Stimulated activated CD4-positive, alpha-beta T cell treated with anti-CD3 and anti-CD28 coated beads, TNF-alpha, amount 100 ng/mL, for 48 hours (primary cell): ENCODE measurements at places on chromosomes 7 and 10.

GRCh38 chr7:153030976-153031375, 271.4 kb downstream of the ACTR3B start:
- DNase-seq: no peak

GRCh38 chr7:132141109-132141508, 435.2 kb downstream of the PLXNA4 start:
- no peak for DNase-seq

DNA sequence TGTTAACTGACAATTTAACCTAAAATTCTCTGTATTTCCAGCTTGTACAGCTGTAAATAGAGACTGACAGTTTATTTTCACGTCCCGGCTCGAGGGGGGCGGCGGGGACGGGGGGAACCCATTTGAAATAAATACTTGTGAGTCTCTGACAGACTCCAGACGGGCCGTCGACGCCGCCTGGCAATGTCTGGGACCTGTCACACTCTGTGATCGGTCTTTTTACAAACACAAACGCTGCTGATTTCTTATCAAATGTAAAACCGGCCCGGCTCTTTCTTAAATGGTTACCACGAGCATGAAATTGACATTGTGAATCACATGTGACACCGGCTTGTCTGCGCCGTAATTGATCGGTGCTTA, 57.0 kb downstream of the UNCX start:
- no peak for DNase-seq

DNA sequence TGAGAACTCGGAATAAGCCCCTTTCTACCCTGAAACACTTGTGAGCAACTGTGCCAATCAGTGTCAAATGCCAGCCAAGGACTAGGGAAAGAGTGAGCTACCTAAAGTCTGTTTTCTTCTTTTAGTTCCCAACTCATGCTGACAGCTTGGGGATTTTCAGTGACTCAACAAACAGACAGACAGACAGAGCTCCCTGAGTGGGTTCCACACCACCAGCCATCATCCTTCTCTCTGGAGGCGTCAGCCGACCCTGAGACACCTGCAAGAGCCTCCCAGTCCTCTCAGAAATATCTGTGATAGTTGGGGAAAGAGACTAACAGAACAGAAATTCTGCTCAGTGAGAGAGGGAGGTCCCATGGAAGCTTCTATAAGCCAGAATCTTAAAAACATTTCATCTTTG, 49.5 kb downstream of the GATA3 start:
- no peak for DNase-seq

- DNase-seq: no peak
These were observed 43.1 kb downstream of the ZEB1 start for GRCh38 chr10:31362023-31362641.

GRCh38 chr10:103852189-103852711, 3.1 kb downstream of the SH3PXD2A start:
- no peak for DNase-seq

DNA sequence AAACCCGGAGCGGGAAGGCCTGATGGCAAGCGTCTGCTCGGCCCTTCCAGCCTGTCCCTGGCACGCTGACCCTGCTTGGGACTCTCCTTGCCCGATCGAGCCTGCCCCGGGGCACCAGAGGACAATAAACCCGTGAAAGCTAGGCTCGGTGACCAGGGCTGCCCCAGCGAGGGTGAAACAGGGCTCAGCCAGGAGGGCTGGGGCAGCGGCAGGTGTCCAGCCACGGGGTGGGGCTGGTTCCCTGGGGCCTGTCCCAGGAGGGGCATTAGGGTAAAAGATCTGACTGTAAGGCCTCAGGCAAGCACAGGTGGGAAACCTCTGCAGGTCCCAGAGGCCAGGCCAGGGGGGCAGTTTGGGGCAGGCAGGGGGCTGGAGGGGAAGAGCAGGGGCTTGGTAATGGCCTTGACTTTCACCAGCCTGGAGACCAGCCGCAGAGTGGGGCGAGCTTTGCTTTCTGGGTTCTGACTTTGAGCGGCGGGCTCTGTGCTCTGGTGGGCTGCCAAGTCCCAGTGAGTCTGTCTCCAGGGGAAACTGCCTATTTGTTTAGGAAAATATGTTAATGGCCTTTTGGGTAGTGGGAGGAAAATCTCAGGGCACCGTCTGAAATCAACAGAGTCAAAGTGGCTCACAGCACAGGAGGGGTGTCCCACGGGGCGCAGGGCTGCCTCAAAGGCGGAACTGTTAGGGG, 68.2 kb upstream of the INPP5A start:
- DNase-seq: no peak

GRCh38 chr10:70381471-70382421, 679 bp downstream of the LRRC20 start:
- no peak for DNase-seq

GRCh38 chr10:4241724-4242345, 456.8 kb upstream of the KLF6 start:
- no peak for DNase-seq

DNA sequence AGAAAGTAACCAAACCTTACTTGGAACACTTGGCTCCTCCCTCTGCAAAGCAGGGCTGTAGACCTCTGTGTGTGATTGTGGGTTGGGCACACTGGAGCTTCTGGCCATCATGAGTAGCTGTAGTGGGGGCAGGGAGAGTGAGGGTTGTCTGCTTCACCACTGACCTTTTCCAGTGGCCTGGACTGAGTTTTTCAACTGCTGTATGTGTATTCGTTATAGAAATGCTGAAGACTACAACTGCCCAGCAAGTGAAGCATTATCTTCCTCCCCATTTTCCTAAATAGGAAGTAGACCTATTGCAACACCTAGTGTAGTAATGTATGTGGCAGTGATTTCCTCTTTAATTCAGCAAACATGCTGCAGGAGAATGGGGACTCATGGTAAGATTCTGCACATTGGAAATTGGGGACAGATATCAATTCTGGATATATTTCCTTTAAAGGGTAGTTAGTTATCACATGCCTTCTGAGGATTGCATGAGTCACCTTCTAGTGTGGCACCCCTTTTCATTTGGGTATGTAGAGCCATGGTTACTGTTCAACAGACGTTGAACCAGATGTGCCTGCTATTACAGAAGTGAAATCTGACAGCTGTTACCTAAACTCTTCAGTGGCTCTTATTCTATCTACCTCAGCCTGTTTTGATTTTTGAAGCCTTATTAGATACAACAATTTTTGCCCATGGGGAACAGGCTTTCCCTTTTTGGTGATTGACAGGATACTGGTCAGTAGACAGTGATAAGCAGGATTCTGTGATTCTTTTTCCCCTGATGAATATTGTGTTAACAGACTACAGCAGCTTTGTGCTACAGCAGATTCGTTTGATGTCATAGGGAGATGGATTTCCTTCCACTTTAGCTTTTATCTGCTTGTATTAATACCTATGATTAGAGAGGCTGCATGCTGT, 130.9 kb downstream of the SND1 start:
- DNase-seq: no peak

GRCh38 chr10:23070913-23071218, 24.5 kb upstream of the MSRB2 start:
- DNase-seq: no peak

DNA sequence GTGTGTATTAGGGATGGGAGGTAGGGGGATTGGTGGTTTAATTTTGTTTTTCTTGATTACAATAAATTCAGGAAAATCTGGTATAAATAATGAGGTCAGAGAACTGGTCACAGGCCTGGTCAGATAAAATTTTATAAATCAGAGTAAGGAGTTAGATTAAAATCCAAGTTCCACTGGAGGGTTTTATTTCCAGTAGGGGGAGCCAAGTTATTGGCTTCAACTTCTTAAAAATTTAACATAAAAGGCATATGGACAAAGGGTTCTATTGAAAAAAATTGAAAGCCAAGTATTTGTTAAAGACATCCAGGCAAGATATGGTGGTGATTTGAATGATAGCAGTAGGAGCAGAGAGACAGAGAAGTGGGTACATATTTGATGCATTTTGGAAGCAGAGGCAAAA, 763.3 kb downstream of the SORCS1 start:
- no peak for DNase-seq
